Spleen (tissue), 13 donors: ENCODE measurements at places on chromosomes 1 and 21. TPM values are rescaled to one million over a fixed set of nuclear protein-coding genes. Genes with fewer than 3 reads are reported as not detected.

The G0S2 gene
- 126 TPM for total RNA-seq

The CALML6 gene
- 0.34 TPM for total RNA-seq

The KIAA0319L gene
- 75.1 TPM for total RNA-seq

The LCE1D gene
- not detected for total RNA-seq

The GIPC2 gene
- total RNA-seq, result 43.7 TPM

The IL22RA1 gene
- not detected for total RNA-seq

The CR1L gene
- total RNA-seq, result 1.2 TPM

The ERG gene
- 93.8 TPM for total RNA-seq

The BRINP2 gene
- 0.51 TPM for total RNA-seq

The DYNLT4 gene
- 0.91 TPM for total RNA-seq

The SLC50A1 gene
- total RNA-seq, result 34.4 TPM

The S100B gene
- 22.4 TPM for total RNA-seq

The TTF2 gene
- 32.8 TPM for total RNA-seq

The PPT1 gene
- 180 TPM for total RNA-seq

The ETV3L gene
- not detected for total RNA-seq

The TMEM69 gene
- 20.9 TPM for total RNA-seq

The MIA3 gene
- total RNA-seq, result 47.1 TPM

The EDARADD gene
- total RNA-seq, result 1.9 TPM

The FALEC gene
- not detected for total RNA-seq

The HSPA6 gene
- total RNA-seq, result 46.1 TPM

The SLAMF9 gene
- not detected for total RNA-seq

The CLDN14 gene
- total RNA-seq, result 0.46 TPM

The ATP1A4 gene
- total RNA-seq, result not detected

The SLC35F3 gene
- not detected for total RNA-seq

The BMP8A gene
- 0.79 TPM for total RNA-seq
